ENCODE measurements at places on chromosomes 2 and 18. TPM values are rescaled to one million over a fixed set of nuclear protein-coding genes. Genes with fewer than 3 reads are reported as not detected.

RNU2-63P gene
- not detected for total RNA-seq

PREPL gene
- 23.8 TPM for total RNA-seq

KIAA2012 gene
- not detected for total RNA-seq

GATA6 gene
- 8.3 TPM for total RNA-seq

ASB18 gene
- not detected for total RNA-seq

GRP gene
- total RNA-seq = not detected
